Stimulated activated CD4-positive, alpha-beta T cell treated with anti-CD3 and anti-CD28 coated beads, Interleukin-12 subunit alpha, Interleukin-12 subunit beta, amount 100 ng/mL, for 24 hours (primary cell): ENCODE measurements at places on chromosomes 13 and 19.
A peak's percentile ranks its signal among the peaks of the same experiment; 100 is the strongest.

DNA sequence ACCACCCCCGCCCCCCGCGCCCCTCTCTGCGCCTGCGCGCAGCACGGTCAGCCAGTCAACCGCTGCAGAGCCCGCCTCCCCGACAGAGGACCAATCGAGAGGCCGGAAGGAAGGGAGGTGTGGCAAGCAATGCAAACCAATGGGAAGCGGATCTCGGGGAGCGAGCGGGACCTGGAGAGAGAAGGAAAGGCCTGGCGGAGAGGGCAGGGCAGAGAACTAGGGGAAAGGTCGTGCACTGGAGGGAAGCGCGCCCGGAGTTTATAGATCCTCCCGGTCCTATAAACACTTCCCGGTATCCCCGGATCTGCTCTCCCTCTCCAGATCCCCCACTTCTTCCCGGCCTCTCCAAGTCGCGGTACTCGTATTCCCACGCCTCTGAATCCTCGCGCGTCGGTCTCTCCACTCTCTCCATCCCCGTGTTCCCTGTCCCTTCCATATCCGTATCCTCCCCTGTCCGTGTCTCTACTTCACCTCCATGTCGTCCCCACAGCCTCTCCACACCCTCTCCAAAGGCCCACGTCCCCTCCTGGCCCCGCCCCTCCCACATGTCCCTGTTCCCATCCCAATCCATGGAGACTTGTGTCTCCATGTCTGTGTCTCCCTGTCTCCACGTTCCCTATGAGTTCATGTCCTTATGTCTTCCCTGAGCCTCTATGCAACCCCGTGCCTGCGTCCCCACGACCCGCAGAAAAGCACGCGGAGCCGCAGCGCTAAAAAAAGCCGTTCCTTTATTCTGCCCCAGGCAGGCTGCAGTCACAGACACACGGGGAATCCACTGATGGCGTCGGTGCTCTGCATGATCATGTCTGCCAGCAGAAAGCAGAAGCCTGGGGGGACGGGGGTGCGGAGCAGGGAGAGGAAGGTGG lies 434 bp upstream of the ETFB start:
- DNase-seq: peak; percentile 90

- peak; percentile 67 for DNase-seq
Observed at GRCh38 chr19:11089254-11090013, at the start of gene LDLR. Gene LDLR, plus strand, starts transcription at chr19:11089463. Its CDS starts 86 bp downstream, at chr19:11089549.

DNA sequence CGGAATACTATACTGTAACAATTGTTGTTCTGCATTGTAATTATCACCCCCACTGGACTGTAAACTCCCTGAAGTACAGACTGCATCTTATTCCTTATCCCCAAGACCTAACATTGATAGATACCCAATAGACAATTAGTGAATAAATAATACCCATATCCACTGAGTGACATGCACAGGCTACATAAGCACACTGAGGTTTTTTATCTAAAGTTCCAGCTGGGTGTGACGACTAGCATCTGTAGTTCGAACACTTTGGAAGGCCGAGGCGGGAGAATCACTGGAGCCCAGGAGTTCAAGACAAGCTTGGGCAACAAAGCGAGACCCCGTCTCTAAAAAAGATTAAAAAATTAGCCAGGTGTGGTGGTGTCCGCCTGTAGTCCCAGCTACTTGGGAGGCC lies 2.5 kb downstream of the KPNA3 start:
- no peak for DNase-seq

DNA sequence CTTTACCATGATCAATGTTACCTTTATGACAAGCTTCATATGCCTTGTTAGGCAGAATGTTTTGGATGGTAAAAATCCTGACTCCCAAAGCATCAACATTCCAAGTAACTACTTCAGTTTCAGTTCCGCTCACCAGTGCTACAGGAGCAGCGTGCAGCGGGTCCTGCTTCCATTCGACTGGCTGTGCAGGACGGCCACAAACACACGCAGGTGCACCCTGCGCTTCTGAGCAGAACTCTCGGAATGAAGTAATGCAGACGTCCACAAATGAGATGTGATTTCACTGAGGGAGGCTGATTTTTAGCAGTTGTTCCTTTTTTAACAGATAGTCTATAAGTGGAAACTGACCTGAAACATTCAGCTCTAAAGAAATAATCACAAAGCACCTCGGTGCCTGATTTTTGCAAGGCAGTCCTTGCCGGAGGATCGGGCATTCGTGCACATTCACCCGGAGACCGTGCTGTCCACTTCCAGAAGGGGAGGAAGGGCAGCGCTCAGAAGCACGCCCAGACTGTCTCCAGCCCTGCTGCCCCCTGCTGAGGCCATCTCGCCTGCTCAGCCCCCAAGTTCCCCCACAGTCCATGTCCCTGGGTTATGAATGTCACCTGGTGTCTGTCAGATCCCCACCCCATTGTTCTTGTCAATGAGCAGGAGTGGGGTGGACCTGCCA lies 85.8 kb downstream of the RAB20 start:
- DNase-seq: no peak

DNA sequence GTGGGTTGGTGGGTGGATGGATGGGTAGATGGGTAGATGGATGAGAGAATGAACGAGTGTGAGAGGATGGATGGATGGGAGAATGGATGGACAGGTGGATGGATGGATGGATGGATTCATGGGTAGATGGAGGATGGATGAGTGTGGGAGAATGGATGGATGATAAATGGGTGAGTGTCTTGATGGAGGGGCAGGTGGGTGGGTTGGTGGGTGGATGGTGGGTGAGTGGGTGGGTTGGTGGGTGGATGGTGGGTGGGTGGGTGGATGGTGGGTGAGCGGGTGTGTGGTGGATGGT lies 35.4 kb upstream of the ONECUT3 start:
- no peak for DNase-seq

- DNase-seq: no peak
Observed at GRCh38 chr19:57096685-57097361, 23.0 kb upstream of the USP29 start.

DNA sequence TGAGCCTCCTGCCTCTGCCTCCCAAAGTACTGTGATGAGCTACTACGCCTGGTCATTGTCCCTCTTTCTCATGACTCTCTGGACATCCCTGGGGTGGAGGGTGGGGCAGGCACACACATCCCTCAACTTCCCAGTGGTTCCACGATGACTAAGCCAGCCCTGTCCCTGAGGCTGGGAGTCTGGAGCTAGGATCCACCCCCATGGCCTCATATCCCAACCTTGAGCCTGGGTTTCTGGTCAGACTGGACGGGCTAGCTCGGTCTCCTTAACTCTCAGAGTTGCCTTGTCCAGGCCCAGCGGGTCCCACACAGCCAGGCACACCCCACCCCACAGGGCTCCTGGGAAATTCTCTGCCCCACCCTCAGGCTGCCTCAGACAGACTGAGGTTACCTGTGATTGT lies 19.6 kb downstream of the IER2 start:
- no peak for DNase-seq

GRCh38 chr19:49422407-49423070 lies 702 bp downstream of the PTH2 start:
- DNase-seq: no peak
